ENCODE measurements at places on chromosomes 5 and 9. TPM values are rescaled to one million over a fixed set of nuclear protein-coding genes. Genes with fewer than 3 reads are reported as not detected.

DNA sequence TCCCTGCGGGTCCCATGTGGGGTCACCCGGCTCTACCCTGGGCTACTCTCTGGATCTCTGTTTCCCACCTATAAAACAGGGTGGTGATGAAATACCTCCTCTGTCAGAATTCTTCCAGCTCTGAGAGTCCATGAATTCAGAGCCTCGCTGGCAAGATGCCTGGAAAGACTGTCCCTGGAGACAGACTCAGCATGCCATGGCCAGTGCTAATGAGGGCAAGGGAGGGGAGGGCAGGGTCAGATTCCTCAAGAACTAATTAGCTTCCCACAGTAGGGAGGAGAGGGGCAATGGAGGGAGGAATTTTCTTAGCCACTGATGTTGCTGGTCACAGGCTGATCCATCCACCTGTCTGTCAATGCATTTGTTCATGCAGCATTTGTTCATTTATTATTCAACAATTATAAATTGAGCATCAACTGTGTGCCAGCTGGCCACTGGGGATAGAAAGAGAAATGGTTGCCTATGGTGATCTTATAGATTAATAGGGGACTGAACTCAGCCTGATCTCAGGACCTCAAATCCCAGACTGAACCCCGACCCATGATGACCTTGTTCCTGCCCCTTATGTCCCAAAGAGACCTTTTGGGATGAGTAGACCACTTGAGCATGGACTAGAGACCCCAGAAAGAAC lies 4.7 kb downstream of the SYNPO start:
- H3K4me1 ChIP-seq, result peaks cover 49% of the 10 kb centered on the region
- no peaks in the 10 kb centered on the region for H3K36me3 ChIP-seq
- no peaks in the 10 kb centered on the region for H3K27me3 ChIP-seq
- peak; percentile 86 for DNase-seq
- no peak overlapping the region for H3K4me3 ChIP-seq

- no peak for DNase-seq
- H3K4me3 ChIP-seq, result no peak overlapping the region
- no peak overlapping the region for H3K27ac ChIP-seq
- no peaks in the 10 kb centered on the region for H3K36me3 ChIP-seq
- no peaks in the 10 kb centered on the region for H3K4me1 ChIP-seq
Measured at GRCh38 chr5:138305797-138306196, 25.8 kb downstream of the CDC25C start.

DNA sequence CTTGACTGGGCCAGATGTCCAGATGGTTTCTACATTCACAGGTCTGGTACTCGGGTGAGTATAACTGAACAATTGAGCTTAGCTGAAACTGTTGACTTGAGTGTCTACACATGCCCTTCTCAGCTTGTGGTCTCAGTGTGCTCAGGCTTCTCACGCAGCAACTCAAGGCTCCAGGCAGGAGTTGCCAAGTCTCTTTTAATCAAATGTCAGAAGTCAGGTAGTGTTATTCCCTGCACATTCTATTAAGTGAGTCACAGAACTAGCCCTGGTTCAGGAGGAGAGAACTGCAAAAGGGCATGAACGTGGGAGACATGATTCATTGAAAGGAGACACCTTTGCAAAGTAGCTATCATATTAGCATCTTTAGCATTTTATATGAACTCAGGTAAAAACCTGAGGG lies 199.3 kb upstream of the ACTBL2 start:
- no peaks in the 10 kb centered on the region for H3K4me1 ChIP-seq
- H3K36me3 ChIP-seq, result no peaks in the 10 kb centered on the region
- no peak overlapping the region for H3K4me3 ChIP-seq
- H3K27ac ChIP-seq, result no peak overlapping the region

DNA sequence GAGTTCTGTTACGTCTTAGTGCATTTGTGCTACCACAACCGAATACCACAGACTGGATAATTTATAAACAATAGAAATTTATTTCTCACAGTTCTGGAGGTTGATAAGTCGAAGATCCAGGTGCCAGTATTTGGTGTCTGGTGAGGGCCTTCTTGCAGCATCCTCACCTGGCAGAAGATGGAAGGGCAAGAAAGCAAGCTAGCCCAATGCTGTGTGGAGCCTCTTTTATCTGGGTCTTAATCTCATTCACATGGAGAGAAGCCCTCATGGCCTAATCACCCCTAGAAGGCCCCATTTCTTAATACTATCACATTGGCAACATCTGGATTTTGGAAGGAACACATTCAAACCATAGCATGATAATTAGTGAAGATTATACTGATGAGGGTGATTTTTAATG lies 159.3 kb downstream of the CHSY3 start:
- no peak for DNase-seq
- no peaks in the 10 kb centered on the region for H3K4me1 ChIP-seq
- H3K27me3 ChIP-seq, result no peaks in the 10 kb centered on the region
- H3K4me3 ChIP-seq, result no peak overlapping the region

DNA sequence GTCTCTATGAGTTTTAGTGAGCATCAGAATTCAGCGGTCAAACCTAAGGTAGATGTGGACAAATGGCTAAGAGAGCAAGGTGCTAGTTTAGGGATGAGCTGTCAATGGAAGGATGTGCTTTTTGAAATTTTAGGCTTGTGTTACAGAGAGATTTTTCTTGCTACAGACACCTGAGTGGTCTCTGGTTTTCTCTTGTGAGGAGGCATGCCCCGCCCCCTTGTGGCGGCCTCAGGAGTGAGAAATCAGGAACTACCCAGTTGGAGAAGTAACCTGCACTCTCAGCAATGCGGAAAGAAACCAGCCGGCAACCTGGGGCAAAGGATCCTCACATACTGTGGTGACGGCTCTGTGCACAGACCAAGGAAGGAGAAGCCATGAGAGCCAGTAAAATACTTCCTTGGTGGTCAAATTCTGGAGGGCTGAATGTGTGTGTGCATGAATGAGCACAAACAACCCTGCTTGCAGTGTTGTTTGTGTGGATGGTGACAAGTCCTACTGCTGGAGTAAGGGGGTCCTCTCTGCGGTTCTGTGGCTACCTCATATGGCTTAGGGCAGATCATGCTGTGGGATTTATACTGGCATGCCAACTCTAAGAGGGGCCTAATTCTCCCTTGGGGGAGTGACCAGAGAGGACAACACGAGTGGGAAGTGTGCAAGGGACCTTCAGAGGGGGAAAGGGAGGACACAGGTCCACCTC lies 16.7 kb upstream of the HSD17B4 start:
- peak; percentile 68 for DNase-seq
- no peak overlapping the region for H3K4me3 ChIP-seq

GRCh38 chr5:141529873-141530272 lies 41.0 kb downstream of the PCDHGC5 start:
- no peaks in the 10 kb centered on the region for H3K27me3 ChIP-seq
- no peaks in the 10 kb centered on the region for H3K4me1 ChIP-seq
- H3K36me3 ChIP-seq, result no peaks in the 10 kb centered on the region
- no peak for DNase-seq

DNA sequence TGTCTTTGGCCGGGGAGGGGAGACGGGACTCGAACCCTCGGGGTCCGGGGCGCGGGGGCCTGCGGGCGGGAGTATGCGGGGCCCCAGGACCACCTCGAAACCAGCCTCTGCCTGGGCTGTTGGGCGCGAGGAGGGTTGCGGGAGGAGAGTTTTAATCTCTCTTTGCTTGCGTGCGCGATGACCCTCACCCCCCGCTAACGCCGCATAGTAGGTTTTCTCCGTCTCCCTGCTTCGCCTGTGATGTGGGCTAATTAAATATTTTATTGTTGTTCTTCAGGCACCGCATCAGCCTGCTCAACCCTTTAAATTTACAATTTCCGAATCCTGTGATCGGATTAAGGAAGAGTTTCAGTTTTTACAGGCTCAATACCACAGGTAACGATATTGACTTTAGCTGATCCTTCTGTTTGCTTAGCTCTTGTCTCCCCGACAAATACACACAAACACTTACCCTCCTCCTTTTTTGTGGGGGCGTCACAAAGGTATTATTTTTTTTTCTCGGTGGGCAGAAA lies 1.7 kb downstream of the TLE4 start:
- peaks cover 34% of the 10 kb centered on the region for H3K4me1 ChIP-seq
- peak overlapping the region; percentile 94 for H3K27ac ChIP-seq

DNA sequence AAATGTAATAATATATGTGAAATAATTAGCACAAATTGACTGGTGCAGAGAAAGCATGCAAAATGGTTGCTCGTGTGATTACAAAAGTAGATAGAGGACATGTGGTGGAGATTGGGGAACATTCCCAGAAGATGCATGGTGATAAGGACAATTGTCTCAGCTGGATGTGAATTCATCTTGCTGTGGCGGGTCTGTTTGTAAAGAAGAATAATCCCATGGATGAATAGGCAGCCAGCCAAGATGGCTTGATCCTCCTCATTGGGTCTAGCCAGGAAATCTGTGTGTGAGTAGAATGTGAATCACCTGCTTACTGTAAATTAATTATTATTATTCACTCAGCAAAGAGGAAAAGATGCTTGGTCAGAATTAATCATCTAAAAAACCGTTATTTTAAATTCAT lies 12.6 kb upstream of the DPYSL3 start:
- peaks cover 28% of the 10 kb centered on the region for H3K4me1 ChIP-seq
- H3K27me3 ChIP-seq, result no peaks in the 10 kb centered on the region
- peak; percentile 74 for DNase-seq

GRCh38 chr5:90967443-90967842 lies 408.8 kb downstream of the ADGRV1 start:
- no peaks in the 10 kb centered on the region for H3K27me3 ChIP-seq
- H3K36me3 ChIP-seq, result peaks cover 14% of the 10 kb centered on the region
- H3K4me3 ChIP-seq, result no peak overlapping the region
- DNase-seq, result no peak
- no peak overlapping the region for H3K27ac ChIP-seq

DNA sequence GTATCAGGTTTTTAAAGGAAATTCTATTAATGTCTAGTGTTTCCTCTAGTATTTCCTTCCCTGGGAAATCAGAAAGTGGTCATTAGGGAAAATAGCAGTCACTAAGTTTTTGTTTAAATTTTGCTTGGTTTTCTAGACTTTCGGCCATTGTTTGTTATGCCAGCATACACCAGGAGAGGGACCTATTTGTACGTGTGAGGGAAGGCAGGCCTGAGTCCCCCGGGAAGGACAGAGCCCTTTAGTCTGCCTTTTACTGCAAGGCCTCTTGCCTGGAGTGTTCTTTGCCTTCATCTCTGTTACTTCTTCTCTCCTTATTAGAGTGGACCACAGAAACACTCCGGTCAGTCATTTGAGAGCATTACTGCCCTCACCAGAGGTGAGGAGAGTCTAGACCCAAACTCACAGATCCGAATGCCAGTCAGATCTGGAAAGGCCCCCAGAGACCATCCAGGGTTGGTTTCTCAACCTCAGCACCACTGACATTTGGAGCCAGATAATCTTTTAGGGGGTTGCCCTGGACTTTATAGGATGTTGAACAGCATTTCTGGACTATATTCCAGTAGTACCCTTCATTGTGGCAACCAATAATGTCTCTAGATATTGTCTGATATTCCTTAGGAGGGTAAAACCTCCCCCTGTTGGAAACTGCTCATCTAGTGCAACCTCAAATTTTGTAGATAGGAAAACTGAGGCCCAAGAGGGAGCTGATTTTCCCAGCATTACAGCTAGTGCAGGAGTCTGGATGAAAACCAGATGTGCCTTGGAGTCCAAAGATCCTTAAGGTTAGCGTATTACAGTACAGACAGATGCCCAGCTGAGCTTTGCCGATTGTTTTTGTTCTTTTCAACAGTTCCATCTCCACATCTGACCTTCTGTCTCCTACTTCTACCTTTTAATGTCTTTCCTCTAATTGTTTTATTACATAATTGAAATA lies 93.0 kb upstream of the NIPAL4 start:
- peak; percentile 72 for DNase-seq
- no peak overlapping the region for H3K27ac ChIP-seq
- no peak overlapping the region for H3K4me3 ChIP-seq

GRCh38 chr5:123814801-123815470 lies 303.0 kb downstream of the CSNK1G3 start:
- no peak for DNase-seq
- H3K4me3 ChIP-seq, result no peak overlapping the region
- peaks cover 39% of the 10 kb centered on the region for H3K4me1 ChIP-seq
- H3K36me3 ChIP-seq, result no peaks in the 10 kb centered on the region
- no peak overlapping the region for H3K27ac ChIP-seq

DNA sequence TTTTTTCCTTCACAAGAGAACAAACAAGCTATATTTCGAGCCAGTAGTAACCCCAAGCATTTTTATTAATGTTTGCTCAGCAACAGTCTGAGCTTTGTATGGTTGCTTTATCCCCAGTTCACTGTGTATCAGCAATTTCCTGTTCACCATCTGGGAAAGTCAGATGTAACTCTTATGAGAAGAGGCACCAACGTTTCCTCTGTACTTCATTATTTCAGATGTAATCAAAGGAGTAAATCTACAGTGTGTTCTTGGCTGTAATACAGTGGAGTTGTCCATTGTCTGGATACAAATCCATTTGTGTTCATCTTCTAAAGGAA lies 340.2 kb downstream of the ARRDC3 start:
- no peak overlapping the region for H3K4me3 ChIP-seq
- H3K27me3 ChIP-seq, result no peaks in the 10 kb centered on the region
- no peaks in the 10 kb centered on the region for H3K36me3 ChIP-seq
- peaks cover 5% of the 10 kb centered on the region for H3K4me1 ChIP-seq
- no peak overlapping the region for H3K27ac ChIP-seq
- no peak for DNase-seq

DNA sequence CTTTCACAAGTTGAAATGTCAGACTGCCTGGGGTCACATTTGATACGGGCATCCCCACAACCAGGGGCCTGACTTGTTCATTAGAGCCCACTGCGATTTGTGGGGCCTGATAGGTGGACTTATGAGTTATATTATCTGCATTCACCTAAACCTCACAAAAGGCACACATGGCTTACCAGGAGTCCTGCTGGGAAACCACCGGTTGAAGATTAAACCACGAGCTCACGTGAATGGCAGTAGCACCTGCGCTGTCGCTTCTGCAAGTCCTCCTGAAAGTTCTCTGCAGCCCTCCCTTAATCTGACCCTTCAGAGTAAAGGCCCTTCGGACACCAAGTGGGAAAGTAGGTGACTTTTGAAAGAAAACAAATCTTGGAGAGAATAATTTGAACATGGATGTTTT lies 68.9 kb downstream of the PPIC start:
- no peaks in the 10 kb centered on the region for H3K36me3 ChIP-seq
- no peak overlapping the region for H3K4me3 ChIP-seq
- peaks cover 8% of the 10 kb centered on the region for H3K4me1 ChIP-seq
- no peaks in the 10 kb centered on the region for H3K27me3 ChIP-seq
- DNase-seq, result no peak

- no peak overlapping the region for H3K4me3 ChIP-seq
- no peaks in the 10 kb centered on the region for H3K27me3 ChIP-seq
- H3K4me1 ChIP-seq, result no peaks in the 10 kb centered on the region
- peak; percentile 3 for DNase-seq
- no peak overlapping the region for H3K27ac ChIP-seq
Measured at GRCh38 chr5:98734646-98735045, 38.8 kb upstream of the RGMB start.

GPR151 gene
- total RNA-seq, result not detected

FAM151B gene
- 3.9 TPM for total RNA-seq

GFI1B gene
- not detected for total RNA-seq

QRFP gene
- not detected for total RNA-seq

TRIM36 gene
- total RNA-seq, result 42.6 TPM

RABEPK gene
- 7.8 TPM for total RNA-seq

THBS4 gene
- total RNA-seq, result 40.5 TPM

ACSL6 gene
- total RNA-seq, result not detected

C7 gene
- total RNA-seq, result not detected

BOD1 gene
- total RNA-seq, result 175 TPM

Measured in neural progenitor cell (in vitro differentiated cells).